Inflammatory macrophage treated with lipopolysaccharide for 4 hours (primary cell): ENCODE measurements at places on chromosomes 6 and 20.

GRCh38 chr20:8216375-8217200 lies 84.5 kb downstream of the PLCB1 start:
- DNase-seq = no peak

DNA sequence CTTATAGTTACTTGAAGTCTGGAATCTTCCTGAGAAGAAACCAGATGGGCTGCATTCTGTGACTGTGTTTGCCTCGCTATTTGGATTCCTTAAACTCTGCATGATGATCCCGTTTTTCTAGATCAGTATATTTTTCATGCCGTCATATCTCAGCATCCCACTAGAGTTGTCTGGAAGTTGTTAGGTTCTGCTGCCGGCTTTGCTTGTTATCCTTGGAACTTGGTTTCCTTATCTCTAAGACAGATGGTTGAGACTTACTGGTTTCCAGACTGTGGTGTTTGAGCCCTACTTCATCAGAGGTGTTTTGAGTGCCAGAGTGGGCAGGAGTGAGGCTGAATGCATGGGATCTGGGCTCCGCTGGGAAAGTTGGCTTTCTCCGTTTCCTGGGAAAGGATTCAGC lies 50.3 kb downstream of the CDS2 start:
- no peak for DNase-seq

- DNase-seq = no peak
These were observed 290.9 kb upstream of the RNF217 start for GRCh38 chr6:124671324-124671723.

- peak; percentile 33 for DNase-seq
These were observed 93.6 kb downstream of the SNAP91 start for GRCh38 chr6:83615025-83615999.

DNA sequence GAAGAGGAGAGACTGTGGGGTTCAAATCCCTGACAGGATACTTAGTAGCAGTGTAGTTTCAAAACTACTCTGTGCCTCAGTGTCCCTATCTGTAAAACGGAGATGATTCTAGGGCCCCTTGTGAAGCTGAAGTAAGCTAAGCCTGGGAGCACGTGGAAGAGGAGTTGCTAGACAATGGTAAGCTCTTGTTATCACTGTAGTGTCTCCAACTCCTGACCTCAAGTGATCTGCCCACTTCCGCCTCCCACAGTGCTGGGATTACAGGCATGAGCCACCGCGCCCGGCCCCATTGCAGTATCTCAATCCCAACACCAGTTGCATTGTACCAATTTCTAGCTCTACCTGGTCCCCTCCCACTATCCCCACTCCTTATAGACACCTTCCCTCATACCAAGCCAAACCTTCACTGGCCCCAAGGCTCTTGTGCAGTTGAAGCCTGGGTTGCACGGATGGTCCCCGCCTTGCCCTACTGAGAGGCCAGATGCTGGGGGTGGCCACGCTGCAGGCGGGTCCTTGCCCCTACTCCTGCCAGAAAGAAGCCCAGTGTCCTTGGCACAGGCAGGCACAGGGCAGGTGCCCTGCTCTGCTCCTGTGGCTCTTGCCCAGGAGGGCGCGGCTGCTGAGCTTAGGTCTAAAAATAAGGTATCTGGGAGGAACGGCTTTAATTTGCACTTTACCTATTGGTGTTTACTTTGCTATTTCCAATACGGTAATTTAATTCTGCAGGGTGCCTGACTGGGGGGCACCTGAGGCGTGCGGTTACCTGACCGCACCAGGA lies 118.1 kb downstream of the VEGFA start:
- no peak for DNase-seq

DNA sequence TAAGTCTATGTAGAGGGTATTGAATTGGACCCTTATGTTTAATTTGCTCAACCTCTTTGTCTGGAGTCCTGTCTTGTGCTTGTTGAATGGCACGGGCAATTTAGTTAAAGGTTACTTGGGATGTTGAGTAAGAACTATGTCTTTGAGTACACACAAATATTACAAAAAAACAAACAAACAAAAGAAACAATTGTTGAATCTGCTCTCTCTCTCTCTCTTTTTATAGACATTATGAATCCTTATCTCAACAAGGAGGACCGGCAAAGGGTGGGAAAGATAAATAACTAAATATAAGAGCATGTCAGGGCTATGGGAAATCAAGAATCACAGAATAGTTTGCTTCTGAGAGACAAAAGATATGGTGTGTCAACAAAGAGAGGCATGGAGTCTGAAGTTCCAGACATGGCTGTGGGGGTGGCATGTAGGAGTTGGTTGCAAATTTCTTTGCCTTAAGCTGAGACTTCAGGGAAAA lies 608.6 kb downstream of the UTRN start:
- no peak for DNase-seq

DNA sequence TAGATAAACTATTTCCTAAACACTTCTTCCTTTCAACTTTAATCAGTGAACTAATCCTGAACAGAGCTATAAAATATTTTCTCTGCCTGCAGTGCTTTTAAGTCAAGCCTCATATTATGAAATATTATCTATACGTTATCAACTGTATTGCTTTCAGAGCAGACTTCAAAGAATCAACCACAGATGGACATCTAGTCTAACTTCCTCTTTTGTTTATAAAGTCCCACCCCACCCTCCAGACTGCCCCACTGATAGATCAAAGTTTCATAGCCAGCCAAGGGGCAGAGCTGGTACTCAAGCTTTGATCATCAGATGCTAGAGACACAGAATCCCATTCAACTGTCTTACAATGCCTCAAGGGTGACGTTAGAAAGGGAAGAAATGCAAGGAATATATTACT lies 308.3 kb downstream of the LAMA2 start:
- no peak for DNase-seq

DNA sequence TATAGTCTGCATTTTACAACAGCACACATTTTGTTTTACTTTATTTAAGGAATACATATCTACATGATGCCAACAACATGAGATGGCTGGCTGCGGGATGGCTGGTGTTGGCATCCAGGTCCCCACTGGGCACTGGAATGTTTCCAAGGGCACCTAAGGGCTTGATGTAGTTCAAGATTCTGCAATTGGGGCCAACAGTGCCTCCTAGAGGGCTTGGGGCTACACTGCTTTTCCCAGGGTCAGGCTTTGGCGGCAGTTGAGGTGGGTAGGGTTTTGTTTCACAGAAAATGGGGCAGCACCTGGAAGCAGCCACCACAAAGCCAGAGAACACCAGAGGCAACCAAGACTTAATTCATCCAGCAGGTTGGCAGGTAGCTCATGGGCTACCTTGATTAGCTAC lies 202.2 kb upstream of the PRND start:
- peak; percentile 55 for DNase-seq

DNA sequence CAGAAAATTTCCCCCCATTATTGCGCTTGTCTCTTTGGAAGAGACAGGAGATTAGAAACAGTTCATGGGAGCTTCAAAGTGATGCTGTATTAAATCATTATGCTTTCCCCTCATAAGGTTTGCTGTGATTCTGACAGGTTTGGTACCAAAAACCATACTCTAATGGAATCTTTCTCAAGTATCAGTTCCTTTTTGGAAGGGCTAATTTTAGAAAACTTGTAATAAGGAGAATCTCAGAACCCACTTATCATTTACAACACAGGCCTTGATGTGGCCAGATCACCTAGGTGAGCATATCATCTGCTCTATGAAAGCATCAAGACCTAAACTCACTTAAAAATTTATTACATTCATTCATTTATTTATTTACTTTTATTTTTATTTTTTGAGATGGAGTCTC lies 51.2 kb downstream of the TP53INP2 start:
- no peak for DNase-seq

DNA sequence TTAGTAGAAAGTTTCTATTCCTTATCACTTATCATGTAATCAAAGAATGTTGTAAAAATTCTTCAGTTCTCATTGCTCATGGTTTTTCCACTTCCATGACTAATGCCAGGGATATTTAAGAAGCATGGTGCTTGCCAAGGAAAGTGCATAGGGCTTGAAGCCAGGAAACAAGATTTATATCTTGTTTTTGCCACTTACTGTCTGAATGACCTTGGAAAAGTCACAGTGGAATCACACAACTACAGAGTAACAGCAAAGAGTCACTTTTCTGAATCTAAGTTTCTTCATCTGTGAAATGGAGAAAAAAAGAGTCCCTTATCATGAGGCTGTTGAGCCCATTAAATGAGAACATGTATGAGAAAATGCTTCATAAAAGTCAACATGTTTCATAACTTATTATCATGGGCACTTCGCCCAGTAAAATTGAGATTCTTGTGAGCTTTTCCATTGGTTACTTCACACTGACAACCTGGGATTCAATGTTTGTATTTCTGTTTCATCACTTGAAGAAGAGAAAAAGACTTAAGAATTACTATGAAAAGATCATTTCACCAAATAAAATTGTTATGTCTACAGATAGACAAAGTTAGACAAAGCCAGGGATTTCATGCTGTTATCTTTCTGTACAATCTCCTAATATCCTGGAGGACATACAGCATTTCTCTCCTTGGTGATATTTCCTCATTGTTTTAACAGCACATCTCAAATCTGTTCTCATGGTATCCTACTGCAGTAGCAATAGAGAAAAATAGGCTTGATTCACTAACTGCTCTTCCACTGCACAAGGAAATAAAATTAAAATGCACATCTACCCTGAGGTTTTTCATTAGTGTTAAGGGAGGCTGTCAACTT lies 7.6 kb upstream of the BMP5 start:
- no peak for DNase-seq

GRCh38 chr6:112665114-112665513 lies 318.0 kb downstream of the RFPL4B start:
- DNase-seq = no peak

- no peak for DNase-seq
These were observed 52.1 kb downstream of the PTPN1 start for GRCh38 chr20:50562262-50562701.

GRCh38 chr6:79149884-79150283 lies 71.8 kb upstream of the PHIP start:
- no peak for DNase-seq

- peak; percentile 91 for DNase-seq
These were observed 36.5 kb upstream of the MLN start for GRCh38 chr6:33840048-33840926.

- no peak for DNase-seq
These were observed 182.8 kb downstream of the UTRN start for GRCh38 chr6:144467921-144468320.

- DNase-seq = peak; percentile 80
These were observed 17.9 kb upstream of the PRDM13 start for GRCh38 chr6:99588618-99589289.

GRCh38 chr6:111771629-111772028 lies 101.6 kb downstream of the FYN start:
- no peak for DNase-seq

- DNase-seq = no peak
These were observed 14.5 kb downstream of the C6orf62 start for GRCh38 chr6:24704468-24704867.

- no peak for DNase-seq
These were observed 42.1 kb downstream of the SLC35A1 start for GRCh38 chr6:87514831-87515230.

DNA sequence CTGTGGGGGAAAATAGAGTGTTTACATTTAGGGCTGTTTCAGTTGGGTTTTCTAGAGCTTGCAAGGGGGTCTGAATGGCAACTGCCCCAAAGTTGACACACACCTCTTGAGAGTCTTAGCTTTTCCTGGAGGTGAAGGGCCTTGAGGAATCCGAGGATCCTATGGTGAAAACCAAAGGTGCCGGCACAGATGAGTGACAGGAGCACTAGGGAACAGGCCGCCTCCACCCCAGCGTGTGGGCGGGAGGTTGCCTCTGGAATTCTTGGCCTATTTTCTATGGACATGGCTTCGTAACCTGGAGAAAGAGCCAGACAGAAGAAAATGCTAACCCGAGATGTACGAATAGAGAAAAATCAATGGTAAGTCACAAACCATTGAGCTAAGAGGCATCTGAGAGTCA lies 283.2 kb upstream of the FOXQ1 start:
- DNase-seq = no peak

- DNase-seq = peak; percentile 85
These were observed 1.7 kb upstream of the SIGLEC1 start for GRCh38 chr20:3714092-3714491.

DNA sequence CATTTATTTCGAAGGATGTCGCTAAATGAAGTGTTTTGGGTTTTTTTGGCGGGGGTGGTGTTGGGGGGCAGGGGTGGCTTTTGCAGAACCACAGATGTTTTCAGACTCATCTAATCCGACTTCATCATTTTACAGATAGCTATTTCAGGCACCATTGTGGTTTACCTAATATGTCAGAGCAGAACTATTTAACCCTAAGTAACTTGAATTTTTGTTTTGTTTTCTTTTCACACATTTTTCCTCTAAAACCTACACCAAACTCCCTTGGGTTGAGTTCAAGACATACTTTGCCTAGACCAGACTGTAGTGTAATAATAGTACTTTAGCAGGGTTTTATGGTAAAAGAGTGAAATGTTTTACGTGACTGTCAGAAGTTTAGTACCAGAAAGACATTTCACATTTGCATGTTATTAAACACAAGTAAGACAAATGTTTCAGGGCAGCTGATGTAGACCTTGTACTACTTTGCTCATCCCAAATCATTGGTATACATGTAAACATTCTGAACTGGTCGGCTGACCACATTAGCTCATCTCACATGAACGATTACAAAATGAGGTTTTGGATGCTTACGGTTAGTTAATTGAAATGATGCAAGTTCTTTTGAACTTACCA lies 37.7 kb downstream of the MAP3K4 start:
- DNase-seq = peak; percentile 63

DNA sequence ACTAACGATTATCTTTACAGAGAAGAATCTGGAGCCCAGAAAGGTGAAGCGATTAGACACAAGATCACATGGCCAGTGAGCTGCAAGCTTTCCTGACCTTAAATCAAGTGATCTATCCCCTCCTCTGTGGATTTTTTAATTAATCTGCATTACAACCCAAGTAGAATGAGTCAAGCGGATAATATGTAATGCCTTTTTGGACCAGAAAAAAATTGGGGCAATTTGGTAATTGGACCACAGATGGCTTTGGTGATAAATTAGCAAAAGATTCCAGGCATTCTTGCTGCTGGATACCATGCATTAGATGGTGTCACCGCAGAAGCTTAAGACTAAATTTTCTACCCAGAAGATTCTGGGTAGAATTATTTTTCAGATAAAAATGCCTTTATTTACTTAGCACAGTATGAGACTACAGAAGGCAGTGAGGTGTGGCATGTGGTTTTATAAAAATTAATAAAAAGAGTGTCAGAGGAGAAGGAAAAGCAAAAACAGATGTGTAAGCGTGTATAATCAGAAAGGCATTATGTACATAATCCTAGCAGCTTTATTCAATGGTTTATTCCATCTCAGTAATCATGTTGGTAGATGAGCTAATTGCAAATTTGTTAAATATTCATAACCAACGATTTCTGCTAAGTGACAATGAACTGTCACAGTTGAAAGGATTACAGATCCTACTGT lies 53.9 kb upstream of the PCSK2 start:
- DNase-seq = no peak

- DNase-seq = no peak
These were observed 14.4 kb upstream of the FAM217A start for GRCh38 chr6:4093288-4093687.

DNA sequence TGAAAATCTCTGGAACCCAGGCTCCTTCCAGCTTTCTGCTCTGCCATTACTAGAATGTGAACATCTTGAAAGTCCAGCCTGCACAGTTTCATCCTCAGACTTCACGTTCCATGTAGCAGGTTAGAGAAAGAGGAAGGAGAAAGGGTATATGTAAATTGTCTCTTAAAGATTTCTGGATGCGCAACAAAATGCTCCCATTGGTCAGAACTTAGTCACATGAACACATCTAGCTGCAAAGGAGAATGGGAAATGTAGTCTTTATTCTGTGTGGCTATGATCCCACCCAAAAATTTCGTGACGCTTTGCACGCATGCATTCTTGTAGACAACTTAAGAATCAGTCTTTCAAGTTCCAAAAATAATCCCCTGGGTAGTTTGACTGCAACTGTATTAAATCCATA lies 46.4 kb upstream of the CHD6 start:
- peak; percentile 24 for DNase-seq
